Subcutaneous adipose tissue (tissue), 4 donors: ENCODE measurements at places on chromosomes 13 and 19. TPM values are rescaled to one million over a fixed set of nuclear protein-coding genes. Genes with fewer than 3 reads are reported as not detected.

MYPOP gene
- 2.8 TPM for total RNA-seq

C1QTNF9 gene
- 2.0 TPM for total RNA-seq

RPS28 gene
- total RNA-seq = 342 TPM

LHFPL6 gene
- 81.5 TPM for total RNA-seq

MISP gene
- total RNA-seq = not detected

OVOL3 gene
- total RNA-seq = not detected

SERP2 gene
- total RNA-seq = 1.3 TPM

LMTK3 gene
- not detected for total RNA-seq
